ENCODE measurements at places on chromosomes 5 and 9.

DNA sequence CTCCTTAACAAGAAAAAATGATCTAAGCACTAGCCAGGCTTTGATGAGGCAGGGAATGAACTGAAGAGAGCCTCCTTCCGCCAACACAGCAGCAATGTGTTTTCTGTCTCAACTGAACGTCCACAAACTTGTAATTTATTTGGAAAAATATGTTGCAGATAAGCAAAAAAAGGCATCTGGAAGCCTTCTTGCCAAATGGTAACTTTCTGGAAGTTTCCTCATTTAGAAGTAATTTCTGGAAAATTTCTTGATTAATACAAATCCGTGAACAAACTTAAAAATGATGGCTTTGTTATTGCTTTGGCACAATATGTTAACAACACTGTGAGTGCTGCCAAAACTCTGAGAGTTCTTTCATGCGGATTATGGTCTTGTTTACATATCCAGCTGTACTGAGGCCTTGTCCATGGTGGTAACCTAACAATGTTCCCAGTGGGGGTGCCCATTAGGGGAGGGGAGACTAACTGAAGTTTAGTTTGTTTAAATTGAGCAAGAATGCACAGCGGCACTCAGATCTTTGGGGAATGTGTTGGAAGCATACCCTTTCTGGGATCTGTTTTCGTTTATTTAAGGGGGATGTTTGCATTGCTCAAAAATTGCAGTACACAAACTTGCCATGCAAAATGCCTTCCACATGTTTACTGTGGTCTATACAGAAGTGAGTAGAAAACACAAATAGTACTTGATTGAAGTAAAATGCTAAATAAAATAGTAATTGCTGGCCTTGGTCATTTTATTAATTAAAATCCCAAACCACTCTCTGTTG, 334.7 kb downstream of the NR2F1-AS1 start:
- peak; percentile 11 for DNase-seq

DNA sequence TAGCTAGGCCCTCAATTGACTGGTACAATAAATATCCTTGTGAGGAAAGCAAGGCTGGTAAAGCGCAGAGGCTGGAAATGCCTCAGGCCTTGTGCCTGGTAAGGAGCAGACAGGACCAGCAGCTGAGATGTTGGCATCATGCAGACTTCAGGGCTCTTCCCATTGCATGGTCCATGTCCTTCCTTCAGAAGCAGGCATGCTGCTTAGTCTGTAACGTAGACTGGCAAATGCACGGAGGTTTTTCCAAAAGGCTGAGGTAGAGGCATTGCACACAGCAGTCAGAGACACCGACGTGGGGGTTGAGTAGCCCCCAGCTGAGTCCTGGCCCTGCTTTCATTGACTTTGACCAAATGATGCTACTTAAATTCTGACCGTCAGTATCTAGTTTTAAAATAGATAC, 87.1 kb downstream of the ADRB2 start:
- no peak for DNase-seq

- no peak for DNase-seq
These were observed 35.5 kb downstream of the EXOC3 start for GRCh38 chr5:478369-478981.

DNA sequence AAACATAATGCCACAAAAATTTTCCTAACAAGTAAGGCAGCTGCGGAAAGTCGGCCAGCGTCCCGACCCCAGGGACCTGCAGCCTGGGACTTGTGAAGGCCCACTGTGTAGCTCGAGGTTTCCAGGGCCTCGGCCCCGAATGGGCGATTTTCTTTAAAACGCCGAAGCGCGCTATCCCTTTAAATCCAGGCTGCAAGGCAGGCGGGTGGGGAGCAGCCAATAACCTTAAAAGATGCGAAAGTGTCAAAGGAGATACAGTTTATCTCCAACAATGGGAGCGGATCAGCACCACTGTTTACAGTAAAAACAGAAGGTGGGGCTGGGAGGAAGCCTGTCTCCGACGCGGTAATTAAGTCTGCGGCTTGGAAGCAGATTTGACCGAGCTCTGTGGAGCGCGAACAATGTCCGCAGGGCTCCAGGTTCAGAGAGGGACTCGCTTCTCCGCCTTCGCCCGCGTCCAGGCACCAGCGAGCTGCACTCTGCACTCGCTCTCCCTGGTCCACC, 1.7 kb upstream of the ZSWIM6 start:
- DNase-seq: no peak

DNA sequence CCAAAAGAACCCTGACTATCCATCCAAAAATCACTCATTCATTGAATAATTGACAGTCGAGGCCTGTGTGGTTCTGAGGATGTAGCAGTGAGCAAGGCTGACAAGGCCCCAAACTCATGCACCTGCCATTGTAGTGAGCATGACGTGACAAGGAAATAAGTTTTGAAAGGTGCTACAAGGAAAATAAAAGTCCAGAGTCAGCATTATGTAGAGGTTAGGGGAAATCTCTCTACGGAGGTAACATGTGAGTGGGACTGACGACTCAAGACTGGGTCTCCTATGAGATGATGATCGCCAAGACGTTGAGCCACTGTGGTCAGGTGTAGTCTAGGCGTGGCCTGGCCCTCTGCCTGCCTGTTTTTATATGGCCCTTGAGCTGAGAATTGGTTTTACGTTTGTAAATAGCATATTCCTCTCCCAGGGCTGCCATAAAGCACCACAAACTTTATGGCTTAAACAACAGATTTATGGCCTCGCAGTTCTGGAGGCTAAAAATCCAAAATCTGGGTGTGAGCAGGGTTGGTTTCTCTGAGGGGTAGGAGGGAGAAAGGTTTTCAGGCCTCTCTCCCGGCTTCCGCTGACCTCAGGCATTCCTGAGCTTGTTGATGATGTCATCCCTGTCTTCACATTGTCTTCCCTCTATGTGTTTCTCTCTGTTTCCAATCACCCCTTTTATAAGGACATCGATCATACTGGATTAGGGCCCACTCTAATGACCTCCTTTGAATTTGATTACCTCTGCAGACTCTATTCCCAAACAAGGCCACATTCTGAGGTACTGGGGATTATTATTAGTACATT, 206.4 kb upstream of the EGFLAM start:
- no peak for DNase-seq

DNA sequence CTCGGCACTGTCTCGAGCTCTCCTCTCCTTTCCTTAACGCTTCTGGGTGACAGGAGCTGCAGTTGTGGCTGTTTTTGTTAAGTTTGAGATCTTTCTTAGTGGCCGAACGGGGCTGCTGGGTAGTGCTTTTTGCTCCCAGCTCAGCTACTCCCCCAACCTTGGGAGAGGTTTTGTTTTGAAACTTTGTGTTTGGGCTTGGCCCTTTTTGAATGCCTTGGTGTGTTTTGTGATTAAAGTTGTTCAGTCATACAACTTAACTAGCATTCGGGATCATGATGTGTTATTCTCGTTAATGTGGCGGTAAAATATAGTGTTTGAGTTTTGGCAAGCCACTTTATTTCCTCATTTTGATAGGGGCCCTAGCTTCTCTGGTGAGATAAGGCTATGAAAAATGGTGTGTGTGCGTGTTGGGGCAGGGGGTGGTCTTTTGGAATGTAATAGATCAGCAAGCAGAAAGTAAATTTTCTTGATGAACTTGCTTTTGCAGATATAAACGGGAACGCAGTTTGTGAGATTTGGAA, 1.1 kb downstream of the KDM3B start:
- DNase-seq: no peak

GRCh38 chr5:11760934-11761603, 143.2 kb downstream of the CTNND2 start:
- DNase-seq: no peak

DNA sequence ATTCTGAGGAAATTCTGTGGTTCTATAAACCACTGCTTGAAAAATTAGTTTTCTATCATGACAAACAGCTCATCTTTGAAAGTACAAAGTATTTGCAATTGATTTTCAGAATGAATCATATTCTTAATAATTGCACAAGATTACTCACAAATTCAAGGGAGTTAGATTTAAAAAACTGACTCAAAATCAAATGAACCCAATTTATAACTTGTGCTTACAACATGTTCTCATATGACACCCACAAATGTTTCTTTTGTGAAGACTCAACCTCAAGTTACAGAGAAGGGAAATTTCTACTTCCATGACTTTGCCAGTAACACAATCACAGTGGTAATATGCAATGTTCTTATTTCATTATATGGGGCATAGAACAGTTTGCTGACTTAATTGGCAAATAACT, 272.0 kb upstream of the ACTBL2 start:
- DNase-seq: no peak

DNA sequence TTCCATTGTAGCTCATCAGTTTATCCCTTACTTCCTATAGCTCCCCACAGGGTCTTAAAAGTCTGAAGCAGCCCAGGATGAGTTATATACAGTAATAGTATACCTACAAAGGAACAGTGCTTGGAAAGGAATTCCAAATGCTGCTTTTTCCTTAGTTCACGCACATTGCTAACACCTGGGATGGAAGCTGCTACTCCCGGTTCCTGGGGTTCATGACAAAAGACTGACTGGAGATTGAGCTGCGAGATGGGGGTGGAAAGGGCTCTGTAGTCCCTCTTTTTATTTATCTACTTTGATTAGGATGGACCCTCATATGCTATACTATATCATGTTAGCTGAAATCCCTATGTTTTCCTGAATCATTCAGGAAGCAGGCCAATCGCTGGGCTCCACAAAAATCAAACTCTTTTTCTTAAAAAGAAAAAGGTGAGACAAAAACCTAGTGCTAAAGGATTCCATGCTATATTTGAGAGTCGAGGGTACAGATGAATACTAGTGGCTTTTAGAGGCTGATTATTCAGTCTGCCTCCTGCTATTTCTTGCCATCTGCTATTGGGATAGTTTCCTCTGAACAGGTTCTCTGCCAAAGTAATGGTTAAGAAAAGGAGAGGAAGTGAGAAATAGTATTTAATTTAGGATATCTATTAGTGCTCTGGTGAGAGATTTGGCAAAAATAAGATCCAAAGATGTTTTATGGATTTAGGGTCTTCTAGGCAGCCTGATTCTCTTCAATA, 81.2 kb downstream of the MRPS27 start:
- DNase-seq: no peak

- no peak for DNase-seq
These were observed 292.6 kb downstream of the ZSWIM6 start for GRCh38 chr5:61624553-61625136.

- DNase-seq: no peak
These were observed 147.9 kb downstream of the C5orf15 start for GRCh38 chr5:133820507-133820906.

- no peak for DNase-seq
These were observed 51.0 kb downstream of the MTAP start for GRCh38 chr9:21853414-21853813.

GRCh38 chr9:71079451-71079850, 42.0 kb downstream of the TRPM3 start:
- DNase-seq: no peak

GRCh38 chr5:116495786-116496357, 78.8 kb downstream of the SEMA6A start:
- no peak for DNase-seq

DNA sequence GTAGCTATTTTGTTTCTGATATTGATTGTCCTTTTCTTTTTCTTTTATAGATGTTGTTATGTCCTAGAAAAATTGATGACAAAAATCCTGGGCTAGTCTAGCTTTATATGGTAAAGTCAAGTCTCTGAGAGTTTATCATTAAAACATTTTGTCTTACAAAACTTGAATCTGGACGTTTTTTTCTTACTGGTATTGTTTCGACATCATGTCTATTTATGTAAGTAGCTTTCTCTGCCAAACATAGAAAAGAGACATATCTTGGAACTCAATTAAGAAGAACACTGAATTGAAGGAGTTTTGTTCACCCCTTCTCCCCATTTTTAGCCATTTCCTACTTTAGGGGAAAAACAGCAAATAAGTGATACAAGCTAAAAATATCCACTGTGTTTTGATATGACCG, 151.5 kb downstream of the ISOC1 start:
- DNase-seq: no peak

- DNase-seq: no peak
These were observed 508.7 kb upstream of the GRAMD2B start for GRCh38 chr5:125914471-125914870.

DNA sequence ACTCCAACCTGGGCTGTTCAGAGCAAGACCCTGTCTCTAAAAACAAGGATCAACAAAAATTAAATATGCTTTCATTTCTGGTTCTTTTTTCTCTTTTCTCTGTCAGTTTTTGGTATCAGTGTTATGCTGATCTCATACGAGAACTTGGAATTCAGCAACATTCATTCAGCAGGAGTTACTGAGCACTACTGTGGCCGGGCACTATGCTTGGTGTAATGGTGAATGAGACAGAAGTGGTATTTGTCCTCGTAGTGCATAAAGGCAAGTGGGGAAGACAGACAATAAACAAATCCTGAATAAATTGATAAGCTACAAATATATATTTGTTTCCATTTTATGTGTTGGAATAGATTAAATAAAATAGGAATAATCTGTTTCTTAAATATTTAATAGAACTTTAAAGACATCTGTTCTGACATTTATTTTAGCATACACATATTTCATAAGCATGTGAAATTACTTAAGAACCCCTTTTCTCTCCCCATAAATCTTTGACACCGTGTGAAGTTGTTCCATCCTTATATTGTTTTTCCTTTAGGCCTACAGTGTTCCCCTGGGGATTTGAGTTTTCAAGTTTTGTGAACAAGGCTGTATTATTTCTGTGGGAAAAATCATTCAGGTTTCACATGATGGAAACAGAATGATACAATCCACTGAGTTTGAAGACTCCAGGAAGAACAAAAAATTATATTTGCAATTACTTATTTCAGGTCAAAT, 24.6 kb downstream of the UBAP1 start:
- DNase-seq: peak; percentile 7

DNA sequence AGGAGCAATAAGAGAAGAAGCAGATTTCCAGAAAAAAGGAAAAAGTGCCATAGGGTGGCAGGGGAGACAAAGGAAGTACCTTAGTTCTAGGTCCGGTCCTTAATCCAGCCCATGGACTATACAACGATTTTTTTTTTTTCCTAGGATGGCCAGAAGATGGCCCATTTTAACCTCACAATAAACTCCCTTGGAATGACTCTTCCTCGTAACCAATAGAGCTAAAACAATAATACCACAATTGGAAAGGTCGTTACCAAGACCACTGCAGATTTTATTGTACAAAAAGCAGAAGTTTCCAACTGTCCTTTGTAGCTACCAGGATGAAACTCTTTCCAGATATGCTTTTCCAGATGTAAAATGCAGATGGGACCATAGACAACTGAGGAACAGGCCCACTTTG, 34.4 kb upstream of the SSBP2 start:
- DNase-seq: no peak

DNA sequence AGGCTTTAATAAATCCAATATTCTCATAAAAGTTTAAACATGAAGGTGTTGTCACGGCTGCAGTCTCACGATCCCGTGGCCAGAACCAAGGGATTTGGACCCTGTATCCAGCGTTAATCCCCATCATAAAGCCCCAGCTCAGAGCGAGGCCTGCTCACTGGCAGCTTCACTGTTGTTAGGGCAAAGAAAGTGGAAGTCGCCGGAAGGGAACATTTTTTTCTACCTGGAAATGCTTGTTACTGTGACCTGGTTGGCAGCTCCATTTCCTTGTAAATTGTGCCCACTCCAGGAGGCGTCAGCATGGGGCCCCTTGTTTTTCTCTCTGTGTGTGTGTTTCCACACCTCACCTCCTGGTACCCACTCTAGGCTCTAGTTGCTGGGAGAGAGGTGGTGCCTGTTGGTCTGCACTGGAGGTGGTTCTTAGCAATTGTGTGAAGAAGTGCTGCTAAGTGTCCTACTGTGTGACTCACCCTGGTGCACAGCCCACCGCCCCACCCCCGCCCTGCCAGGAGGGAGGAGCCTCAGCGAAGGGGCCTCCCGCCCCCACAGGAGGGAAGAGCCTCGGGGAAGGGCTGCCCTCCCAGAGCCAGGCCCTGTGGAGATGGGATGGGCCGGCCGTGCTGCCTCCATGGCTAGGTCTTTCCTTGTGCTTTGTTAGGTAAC, 105.1 kb downstream of the EHMT1 start:
- DNase-seq: no peak

GRCh38 chr9:15317836-15318235, 10.8 kb upstream of the TTC39B start:
- DNase-seq: no peak

All from amygdala (tissue), 56 donors.